ENCODE measurements at places on chromosomes 4 and X. TPM values are rescaled to one million over a fixed set of nuclear protein-coding genes. Genes with fewer than 3 reads are reported as not detected.

Gene CCDC110
- not detected for total RNA-seq

Gene SUPT20HL1
- total RNA-seq, result not detected

DNA sequence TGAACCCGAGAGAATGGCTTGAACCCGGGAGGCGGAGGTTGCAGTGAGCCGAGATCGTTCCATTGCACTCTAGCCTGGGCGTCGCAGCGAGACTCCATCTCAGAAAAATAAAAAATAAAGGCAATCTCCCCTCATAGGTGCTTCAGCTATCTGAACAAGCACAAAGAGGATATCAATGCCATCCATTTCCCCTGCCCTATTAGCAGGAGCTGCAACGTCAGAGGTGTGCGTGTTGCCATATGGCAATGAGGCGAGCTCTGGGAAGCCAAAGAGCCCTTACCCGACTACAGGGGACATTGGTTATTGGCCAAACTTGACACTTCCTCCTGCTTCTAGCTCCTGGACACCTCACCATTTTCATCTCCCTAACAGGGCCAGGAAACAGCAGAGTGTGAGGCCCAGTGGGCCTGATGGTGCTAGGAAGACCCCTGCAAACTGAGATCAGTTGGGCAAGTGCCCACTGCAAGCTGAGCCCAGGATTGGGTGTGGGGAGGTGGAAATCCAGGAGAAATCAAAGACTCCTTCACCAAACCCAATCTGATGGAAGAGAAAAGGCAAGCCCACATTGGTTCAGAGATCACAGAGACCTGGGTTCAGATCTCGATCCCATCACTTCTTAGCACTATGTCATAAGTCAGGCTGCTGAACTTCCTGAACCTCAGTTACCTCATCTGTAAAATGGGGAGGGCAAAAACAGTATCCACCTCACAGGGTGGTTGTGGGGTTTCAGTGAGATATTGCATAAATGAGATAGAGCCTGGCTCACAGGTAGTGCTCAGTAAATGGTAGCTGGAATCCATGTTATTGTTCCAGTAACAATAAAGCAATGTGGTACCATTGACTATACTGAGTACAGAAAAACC lies 21.2 kb downstream of the SLC25A5 start:
- DNase-seq, result no peak

Gene YIPF7
- not detected for total RNA-seq

GRCh38 chrX:101550751-101551379 lies 518 bp downstream of the ARMCX1 start:
- peak; percentile 56 for DNase-seq

- DNase-seq, result no peak
Observed at GRCh38 chr4:55820279-55820678, 689 bp downstream of the EXOC1L start.

DNA sequence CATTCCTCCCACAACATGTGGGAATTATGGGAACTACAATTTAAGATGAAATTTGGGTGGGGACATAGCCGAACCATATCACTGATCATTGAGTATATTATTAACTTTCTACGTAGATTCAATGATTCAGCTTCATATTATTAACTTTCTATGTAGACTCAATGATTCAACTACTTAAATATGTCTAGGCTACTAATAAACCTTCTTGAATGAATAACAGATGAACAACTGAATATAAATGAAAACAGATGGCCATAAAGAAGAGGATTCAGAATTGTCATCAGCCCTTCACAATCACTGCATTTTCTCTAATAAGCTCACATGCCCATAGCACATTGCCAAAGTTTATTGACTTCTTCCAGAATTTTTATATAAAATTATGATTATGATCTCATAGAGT lies 57.0 kb downstream of the CEP44 start:
- no peak for DNase-seq

GRCh38 chr4:76964769-76965168 lies 15.2 kb downstream of the SEPTIN11 start:
- DNase-seq, result no peak

- DNase-seq, result peak; percentile 12
Observed at GRCh38 chr4:5366421-5366820, 315.1 kb downstream of the STK32B start.

GRCh38 chrX:140123446-140123845 lies 158.1 kb upstream of the CXorf66 start:
- DNase-seq, result peak; percentile 14

GRCh38 chrX:71214604-71215337 lies 8.3 kb upstream of the GJB1 start:
- DNase-seq, result no peak

GRCh38 chr4:82890528-82890900 lies 439 bp downstream of the SEC31A start:
- no peak for DNase-seq

- no peak for DNase-seq
Observed at GRCh38 chr4:27908356-27908755, 1047.7 kb downstream of the STIM2 start.

Gene SLITRK2
- not detected for total RNA-seq

Gene SMIM31
- total RNA-seq, result not detected

Gene CCKAR
- total RNA-seq, result not detected

Gene INTS12
- 30.2 TPM for total RNA-seq

- DNase-seq, result no peak
Observed at GRCh38 chrX:12309040-12309743, 170.9 kb downstream of the FRMPD4 start.

- DNase-seq, result no peak
Observed at GRCh38 chr4:188043154-188043553, 47.6 kb downstream of the ZFP42 start.
